Activated T-cell treated with anti-CD3 and anti-CD28 coated beads, Interleukin-2, amount 50 U/mL, for 72 hours (primary cell): ENCODE measurements at places on chromosomes 6 and 20. TPM values are rescaled to one million over a fixed set of nuclear protein-coding genes. Genes with fewer than 3 reads are reported as not detected.

SYS1 gene
- 38.8 TPM for total RNA-seq

OXT gene
- 1.8 TPM for total RNA-seq

- no peak for DNase-seq
- peaks cover 15% of the 10 kb centered on the region for H3K4me1 ChIP-seq
- H3K4me3 ChIP-seq = no peak overlapping the region
- peaks cover 2% of the 10 kb centered on the region for H3K36me3 ChIP-seq
- H3K27ac ChIP-seq = peak overlapping the region; percentile 63
Observed at GRCh38 chr6:108684771-108685329, 124.1 kb downstream of the FOXO3 start.

DNA sequence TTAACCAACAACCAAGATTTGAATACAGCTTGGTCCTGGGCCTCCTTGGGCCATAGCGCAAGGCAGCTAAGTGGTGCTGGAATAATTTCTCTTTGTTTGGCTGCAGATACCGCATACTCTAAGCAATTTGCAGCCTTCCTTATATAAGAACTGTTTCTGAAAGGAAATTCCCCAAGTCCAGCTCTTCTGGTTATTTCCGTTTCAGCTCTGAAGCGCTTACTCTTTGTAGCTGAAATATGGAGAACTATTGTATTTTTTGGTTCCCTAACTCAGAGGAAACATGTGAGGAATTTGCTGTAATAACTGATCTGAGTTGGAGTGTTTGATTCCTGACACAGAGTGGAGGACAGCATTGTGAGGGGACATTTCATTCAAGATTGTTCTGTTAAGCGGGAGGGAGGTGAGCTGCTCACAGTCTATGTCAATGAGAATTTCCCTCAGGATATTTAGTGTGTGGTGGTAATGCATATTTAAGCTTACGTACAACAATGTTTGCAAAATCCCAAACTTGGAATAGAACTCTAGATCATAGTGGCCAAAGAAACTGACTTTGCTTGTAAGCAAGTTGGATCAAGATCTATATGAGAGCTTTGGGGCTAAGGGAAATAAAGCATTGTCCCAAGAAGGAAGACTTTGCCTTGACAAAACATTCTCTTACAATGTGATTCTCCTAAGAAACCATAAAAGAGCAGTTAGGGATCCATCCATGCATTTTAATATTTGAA lies 576.6 kb upstream of the FLRT3 start:
- no peaks in the 10 kb centered on the region for H3K36me3 ChIP-seq
- H3K4me3 ChIP-seq = no peak overlapping the region
- H3K27ac ChIP-seq = no peak overlapping the region
- H3K27me3 ChIP-seq = no peaks in the 10 kb centered on the region
- no peaks in the 10 kb centered on the region for H3K4me1 ChIP-seq
- no peak for DNase-seq

- H3K27me3 ChIP-seq = no peaks in the 10 kb centered on the region
- peak overlapping the region; percentile 91 for H3K27ac ChIP-seq
- peaks cover 88% of the 10 kb centered on the region for H3K4me1 ChIP-seq
- no peak for DNase-seq
- peaks cover 7% of the 10 kb centered on the region for H3K36me3 ChIP-seq
Observed at GRCh38 chr6:90238496-90239266, 58.0 kb downstream of the BACH2 start.
